Naive thymus-derived CD4-positive, alpha-beta T cell (primary cell): ENCODE measurements at places on chromosomes 11 and 22.

GRCh38 chr22:25736378-25737011 is 5.5 kb upstream of the MYO18B start:
- no peak for DNase-seq

DNA sequence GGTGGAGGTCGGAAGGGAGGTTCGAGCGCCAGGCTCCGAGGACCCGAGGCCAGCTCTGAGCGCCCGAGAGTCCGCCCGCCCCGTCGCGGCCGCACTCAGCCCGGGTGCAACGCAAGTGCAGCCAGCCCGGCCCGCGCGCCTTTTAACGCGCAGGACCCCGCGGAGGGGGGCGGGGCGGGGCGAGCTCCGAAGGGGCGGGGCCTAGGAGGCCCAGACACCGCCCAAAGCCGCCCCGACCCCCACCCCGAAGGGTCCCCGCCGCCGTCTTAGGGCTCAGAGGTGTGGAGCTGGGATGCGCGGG is at the start of gene PHOX2A:
Gene PHOX2A (minus strand): TSS at position 117 of the 301 bp plus-strand sequence. CDS start 172 bp downstream, outside the sequence.
- DNase-seq: no peak

DNA sequence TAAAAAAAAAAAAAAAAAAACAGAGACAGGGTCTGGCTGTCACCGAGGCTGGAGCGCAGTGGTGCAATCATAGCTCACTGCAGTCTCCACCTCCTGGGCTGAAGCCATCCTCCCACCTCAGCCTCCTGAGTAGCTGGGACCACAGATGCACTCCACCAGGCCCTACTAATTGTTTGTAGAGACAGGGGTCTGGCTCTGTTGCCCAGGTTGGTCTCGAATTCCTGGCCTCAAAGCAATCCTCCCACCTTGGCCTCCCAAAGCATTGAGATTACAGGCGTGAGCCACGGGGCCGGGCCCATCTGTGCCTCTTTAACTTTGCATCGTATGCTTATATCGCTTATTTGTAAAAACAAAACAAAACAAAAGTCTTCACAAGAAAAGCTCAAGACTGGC is 3.1 kb downstream of the CPT1A start:
- peak; percentile 11 for DNase-seq

- DNase-seq: no peak
Observed at GRCh38 chr11:86933891-86934581, 21.2 kb downstream of the FZD4 start.

DNA sequence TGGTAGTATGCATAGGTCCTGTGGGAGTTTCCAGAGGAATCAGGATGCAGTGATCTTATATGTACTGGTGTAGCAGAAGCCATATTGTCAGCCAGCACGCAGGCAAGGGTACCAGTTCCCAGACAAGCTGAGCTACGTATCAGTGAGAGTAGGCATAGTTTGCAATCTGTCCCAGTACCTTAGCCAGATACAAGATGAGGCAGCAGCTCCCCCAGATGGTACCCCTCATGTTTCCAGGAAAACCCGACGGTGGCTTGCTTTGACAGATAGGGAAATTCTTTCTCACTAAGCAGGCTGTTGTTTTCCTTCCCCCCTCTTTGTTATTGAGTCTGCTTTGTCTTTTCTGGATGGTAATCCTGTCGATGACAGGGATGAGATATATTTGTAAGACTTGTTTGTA is 109.7 kb upstream of the RRM1 start:
- peak; percentile 51 for DNase-seq

- DNase-seq: no peak
Observed at GRCh38 chr11:19774817-19775580, 62.4 kb downstream of the NAV2 start.

GRCh38 chr11:130175898-130176297 is 16.3 kb downstream of the ST14 start:
- no peak for DNase-seq

DNA sequence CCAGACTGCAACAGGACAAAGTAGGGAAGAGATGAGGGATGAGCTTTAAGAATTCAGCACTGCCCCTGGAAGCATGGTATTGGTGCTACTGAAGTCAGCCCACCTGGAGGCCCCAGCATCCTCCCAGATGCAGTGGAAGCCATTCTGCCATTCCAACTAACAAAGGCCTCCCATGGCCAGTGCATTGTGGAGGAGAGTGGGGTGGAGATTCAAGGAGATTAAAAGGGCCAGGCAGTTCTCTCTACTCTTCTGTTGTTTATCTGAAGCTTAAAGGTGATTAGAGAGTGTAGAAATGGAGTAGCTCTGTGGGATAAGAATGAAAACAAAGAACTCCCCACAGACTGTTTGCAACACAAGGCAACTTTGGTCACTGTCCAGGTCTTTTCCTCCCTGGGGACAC is 24.1 kb upstream of the TSKU start:
- no peak for DNase-seq

- no peak for DNase-seq
Observed at GRCh38 chr11:35274909-35275785, 136.2 kb downstream of the CD44 start.

DNA sequence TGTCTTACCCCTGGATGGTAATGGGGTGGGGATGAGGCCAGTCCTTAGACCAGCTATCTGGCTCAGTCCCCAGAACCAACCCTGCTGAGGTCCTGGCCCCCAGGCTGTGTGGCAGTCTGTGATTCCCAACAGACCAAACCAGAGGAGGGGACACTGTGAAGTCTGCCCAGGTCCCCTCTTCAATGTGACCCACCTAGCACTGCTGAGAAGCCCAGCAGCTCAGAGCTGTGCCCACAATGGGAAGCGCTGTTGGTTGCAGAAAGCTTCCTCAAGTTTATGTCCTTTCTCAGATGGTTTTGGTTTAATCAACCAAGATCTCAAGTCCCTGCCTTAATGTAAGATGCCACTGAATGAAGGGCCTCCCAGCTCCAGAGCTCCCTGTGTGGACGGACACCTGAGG is 114.7 kb upstream of the IGLL5 start:
- DNase-seq: no peak

DNA sequence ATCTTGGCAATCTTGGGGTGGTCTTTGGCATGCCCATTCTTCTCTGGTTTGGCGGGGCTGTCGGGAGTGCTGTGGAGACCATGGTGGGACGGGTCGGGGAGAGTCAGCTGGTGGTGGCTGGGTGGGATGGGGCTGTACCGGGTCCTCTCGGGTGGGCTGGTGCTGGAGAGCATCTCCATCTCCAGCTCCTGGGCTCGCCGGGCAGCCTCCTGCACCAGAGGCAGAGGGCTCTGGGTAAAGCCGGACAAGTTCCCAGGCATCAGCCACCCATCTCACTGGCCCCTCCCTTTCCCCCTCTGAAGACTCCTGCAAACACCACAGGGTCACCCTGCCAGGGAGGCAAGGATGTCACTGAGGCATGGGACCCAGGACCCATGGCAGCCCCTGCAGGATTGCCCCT is 25.1 kb downstream of the ANKK1 start:
- no peak for DNase-seq

DNA sequence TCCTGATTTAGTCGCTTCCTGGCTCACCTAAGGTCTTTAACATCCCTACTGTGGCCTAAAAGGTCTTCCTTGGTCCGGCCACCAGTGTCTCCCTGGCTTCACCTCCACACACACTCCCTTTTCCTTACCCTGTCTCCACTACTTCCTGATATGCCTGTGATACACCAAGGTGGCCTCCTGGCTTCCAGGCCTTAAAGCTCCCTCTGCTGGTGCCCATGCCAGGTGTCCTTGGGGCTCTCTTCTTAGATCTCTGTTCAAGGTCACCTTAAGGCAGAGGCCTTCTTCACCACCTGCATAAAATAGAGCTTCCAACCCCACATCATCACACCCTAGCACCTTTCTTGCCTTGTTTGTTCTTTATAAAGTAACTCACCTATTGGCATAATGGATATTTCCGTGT is 787.7 kb downstream of the NTM start:
- DNase-seq: no peak

GRCh38 chr11:12845163-12845562 is 164.0 kb upstream of the RASSF10 start:
- no peak for DNase-seq

GRCh38 chr22:32448980-32449379 is 15.3 kb downstream of the BPIFC start:
- DNase-seq: no peak

- DNase-seq: no peak
Observed at GRCh38 chr11:73907191-73907590, 30.4 kb downstream of the PAAF1 start.

DNA sequence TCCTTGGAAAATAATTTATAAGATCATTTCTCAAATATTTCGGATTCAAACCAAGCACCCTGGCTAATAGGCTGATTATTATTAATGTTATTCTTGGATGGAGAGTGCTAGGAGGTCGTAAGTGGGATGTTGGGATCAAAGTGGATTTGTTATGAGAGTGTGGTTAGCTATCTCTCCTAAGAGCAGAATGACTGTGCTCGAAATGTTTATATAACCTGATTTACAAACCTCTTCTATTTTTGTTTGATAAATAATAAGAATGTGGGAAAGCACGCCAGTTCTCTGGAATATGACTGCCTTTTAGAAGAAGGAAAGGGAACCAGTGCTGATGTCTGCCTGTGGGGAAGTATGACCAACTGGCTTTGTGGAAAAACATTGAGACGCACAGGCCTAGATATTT is 527.5 kb downstream of the NTM start:
- no peak for DNase-seq

GRCh38 chr11:6618117-6619003 is 862 bp downstream of the TPP1 start:
- peak; percentile 69 for DNase-seq

- DNase-seq: no peak
Observed at GRCh38 chr11:71307811-71308645, 55.7 kb upstream of the SHANK2 start.

- no peak for DNase-seq
Observed at GRCh38 chr11:96051820-96052219, 127.9 kb upstream of the MTMR2 start.

- DNase-seq: no peak
Observed at GRCh38 chr22:33599596-33599995, 320.7 kb downstream of the LARGE1 start.

DNA sequence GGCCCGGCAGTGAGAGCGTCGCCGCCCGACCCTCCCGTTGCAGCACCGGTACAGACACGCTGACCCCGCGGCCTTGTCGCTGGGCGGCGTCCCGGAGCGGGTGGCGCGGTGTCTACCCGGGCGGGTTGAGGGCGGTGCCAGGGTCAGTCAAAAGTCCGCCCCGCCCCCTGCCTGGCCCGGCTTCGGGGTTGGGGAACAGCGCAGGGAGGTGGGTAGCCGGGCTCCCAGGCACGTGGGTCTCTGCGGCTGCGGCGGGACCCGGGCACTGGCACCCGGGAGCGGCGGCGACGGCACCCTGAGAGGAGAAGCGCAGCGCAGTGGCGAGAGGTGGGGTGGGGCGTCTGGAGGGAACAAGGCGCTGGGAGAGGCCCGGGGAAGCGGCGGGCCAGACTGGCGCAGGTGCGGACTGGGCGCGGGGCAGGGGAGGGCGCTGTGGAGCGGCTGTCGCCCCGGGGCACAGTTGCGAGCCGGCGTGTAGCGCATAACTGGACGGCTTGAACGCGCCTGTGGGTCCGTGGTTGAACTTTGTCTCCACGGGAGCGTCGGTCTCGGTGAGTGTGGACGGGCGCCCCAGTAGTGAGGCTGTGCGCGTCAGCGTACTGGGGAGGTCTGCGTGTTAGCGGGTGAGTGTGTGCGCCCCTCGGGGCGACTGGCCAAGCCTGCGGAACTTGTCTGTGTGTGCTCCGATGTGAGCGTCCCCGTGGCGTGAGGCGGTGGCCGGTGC is at the start of gene P2RY2:
Gene P2RY2 (plus strand): TSS at position 176 of the 724 bp plus-strand sequence. CDS start 15,879 bp downstream, outside the sequence.
- DNase-seq: no peak

GRCh38 chr11:134566311-134566710 is 154.3 kb upstream of the B3GAT1 start:
- DNase-seq: no peak

GRCh38 chr11:133305208-133305956 is 226.9 kb downstream of the OPCML start:
- no peak for DNase-seq

- no peak for DNase-seq
Observed at GRCh38 chr11:62132689-62133293, 9.0 kb downstream of the INCENP start.

DNA sequence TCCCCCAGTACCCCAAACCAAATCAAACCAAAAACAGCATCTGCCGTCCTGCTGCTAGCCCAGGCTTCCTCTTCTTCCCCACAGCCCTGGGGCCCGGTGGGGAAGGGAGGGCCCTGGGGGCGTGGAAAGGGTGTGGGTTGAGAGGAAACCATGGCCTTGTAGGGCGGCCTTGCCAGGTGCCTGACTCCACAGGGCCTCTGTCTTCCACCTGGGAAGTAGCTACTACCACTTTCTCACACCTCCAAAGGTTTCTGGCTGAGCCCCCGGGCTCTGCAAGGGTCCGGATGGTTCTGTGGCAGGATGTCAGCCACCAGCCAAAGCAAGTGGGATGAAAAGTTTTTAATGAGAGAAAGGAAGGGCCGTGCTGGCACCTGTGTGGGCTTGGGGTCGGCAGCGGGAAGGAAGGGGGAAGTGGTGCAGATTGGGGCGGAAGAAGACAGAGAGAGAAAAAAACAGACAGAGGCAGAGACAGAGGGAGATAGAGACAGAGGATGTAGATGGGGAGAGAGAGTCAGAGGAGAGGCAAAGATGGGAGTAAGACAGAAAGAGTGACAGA is 10.5 kb downstream of the TPST2 start:
- DNase-seq: peak; percentile 50

DNA sequence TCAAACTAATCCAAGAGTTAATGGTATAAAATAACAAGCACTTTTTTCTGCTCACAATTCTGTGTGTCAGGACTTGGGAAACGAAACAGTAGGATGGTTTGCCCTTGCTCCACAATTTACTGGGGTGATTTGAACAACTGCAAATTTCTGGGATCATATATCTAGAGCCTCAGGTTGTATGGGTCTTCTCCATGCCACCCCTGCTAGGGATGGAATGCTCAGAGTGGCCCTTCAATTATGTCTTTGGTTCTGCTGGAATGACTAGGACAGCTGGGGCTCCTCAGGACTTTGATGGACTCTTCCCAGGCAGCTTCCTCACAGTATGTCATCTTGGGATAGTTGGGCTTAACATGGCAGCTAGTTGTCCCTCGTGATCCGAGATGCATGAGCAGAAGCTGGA is 223.0 kb upstream of the ANO5 start:
- DNase-seq: no peak

DNA sequence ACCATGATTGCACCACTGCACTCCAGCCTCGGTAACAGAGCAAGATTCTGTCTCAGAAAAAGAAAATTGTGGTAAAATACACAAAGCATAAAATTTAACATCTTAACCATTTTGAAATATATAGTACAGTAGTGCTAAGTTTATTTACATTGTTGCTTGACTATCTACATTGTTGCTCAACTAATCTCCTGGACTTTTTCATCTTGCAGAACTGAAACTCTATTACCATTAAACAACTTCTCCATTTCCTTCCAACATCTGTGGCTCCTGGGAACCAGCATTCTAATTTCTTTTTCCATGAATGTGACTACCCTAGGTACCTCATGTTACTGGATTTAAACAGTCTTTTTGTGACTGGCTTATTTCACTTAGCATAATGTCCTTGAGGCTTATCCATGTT is 13.5 kb upstream of the VWA5A start:
- no peak for DNase-seq

- DNase-seq: peak; percentile 18
Observed at GRCh38 chr11:47714554-47715081, 551 bp downstream of the AGBL2 start.

DNA sequence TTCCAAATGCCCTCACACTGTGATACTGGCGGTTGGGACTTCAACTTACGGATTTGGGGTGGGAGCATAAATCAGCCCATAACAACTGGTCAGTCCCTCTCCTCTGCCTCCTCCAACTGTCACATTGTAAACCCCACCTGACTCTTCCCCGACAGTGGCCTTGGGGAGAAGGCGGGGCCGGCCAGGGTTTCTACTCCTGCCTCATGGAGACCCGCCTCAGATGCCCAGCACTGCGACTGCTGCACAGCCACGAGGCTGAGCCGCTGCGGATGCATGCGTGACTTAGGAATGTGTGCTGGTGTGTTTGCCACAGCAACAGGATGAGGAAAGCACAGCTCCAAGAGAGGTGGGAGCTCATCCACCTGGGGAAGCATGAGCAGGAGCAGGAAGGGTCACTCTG is 914.2 kb downstream of the NTM start:
- no peak for DNase-seq
